Ovary (tissue), 10 donors: ENCODE measurements at places on chromosomes 6 and 20. TPM values are rescaled to one million over a fixed set of nuclear protein-coding genes. Genes with fewer than 3 reads are reported as not detected.
A peak's percentile ranks its signal among the peaks of the same experiment; 100 is the strongest.

Gene LST1
- total RNA-seq: 5.2 TPM

DNA sequence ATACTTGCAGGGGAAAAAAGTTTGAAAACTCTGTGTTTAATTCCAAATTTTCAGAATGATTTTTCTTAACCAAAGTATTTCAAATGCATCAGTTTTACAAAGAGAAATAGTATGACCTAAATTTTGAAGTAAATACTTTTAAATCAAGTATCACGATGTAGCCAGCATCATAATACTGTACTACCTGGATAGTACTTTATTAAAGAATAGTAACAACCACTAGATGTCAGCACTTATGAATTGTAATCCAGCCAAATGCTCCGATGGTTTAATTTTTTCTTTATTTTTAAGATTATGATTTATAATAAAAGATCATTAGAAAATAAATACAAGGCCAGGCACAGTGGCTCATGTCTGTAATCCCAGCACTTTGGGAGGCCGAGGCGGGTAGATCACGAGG lies 37.2 kb upstream of the HACE1 start:
- no peak overlapping the region for H3K4me3 ChIP-seq
- H3K36me3 ChIP-seq: no peaks in the 10 kb centered on the region
- no peak overlapping the region for H3K27ac ChIP-seq
- H3K4me1 ChIP-seq: no peaks in the 10 kb centered on the region

- H3K4me3 ChIP-seq: peak overlapping the region; percentile 44
- no peaks in the 10 kb centered on the region for H3K27me3 ChIP-seq
- H3K4me1 ChIP-seq: peaks cover 2% of the 10 kb centered on the region
- H3K27ac ChIP-seq: peak overlapping the region; percentile 96
Observed at GRCh38 chr20:10217721-10218410, 764 bp upstream of the SNAP25 start.

Gene VGLL2
- not detected for total RNA-seq

GRCh38 chr6:145480024-145480423 lies 255.3 kb downstream of the EPM2A start:
- H3K36me3 ChIP-seq: no peaks in the 10 kb centered on the region
- no peaks in the 10 kb centered on the region for H3K27me3 ChIP-seq
- no peak overlapping the region for H3K27ac ChIP-seq
- H3K4me3 ChIP-seq: no peak overlapping the region
- H3K4me1 ChIP-seq: no peaks in the 10 kb centered on the region

- H3K27me3 ChIP-seq: no peaks in the 10 kb centered on the region
- no peaks in the 10 kb centered on the region for H3K4me1 ChIP-seq
- no peak overlapping the region for H3K27ac ChIP-seq
- no peak for DNase-seq
- H3K36me3 ChIP-seq: no peaks in the 10 kb centered on the region
Observed at GRCh38 chr6:33118525-33119123, 42.8 kb downstream of the HLA-DPB1 start.

DNA sequence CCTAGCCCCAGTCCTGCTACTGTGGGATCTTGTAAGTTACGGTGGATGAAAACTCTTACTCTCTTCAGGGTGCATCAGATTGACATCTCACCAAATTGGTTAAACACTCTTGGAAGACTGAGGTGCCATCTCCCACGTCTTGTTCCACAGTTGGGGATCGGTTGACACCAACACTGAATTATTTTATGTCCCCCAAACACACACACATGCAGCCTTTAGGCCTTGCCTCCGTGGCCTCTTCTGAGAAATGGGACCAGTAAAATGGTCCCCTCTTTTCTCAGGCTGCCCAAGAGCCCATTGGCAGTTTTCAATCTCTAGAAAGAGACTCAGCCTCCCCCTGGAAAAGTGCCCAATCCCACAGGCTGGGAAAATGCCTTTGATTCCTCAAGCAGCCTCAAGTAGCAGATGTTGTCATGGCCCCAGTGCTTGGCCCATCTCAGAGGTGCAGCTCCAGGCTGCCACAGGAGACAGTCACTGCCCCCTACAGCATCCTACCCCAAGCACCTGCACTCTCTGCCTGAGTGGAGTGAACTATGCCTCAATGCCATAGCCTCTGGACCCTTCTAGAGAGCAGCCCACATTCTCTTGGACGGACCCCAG lies 163.9 kb downstream of the ANKRD60 start:
- no peak overlapping the region for H3K4me3 ChIP-seq
- H3K27me3 ChIP-seq: no peaks in the 10 kb centered on the region
- H3K4me1 ChIP-seq: no peaks in the 10 kb centered on the region
- H3K27ac ChIP-seq: no peak overlapping the region
- DNase-seq: no peak

DNA sequence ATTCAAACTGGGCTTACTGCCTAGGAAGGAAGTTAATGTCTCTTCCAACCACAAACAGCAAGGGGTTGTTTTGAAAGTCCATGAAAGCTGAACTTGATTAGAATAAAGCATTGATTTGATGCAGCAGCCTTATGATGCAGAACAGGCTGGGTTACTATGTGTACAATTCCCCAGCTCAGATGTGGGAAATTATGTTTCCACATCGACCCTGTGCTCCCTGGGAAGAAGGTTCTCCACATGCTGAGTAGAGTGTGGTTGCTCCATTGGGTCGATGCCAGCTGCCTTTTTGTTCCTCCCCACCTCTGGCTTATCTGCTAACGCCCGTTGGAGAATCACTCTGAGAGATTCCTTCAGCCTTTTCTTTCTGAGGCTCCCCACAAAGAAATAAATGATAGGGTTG lies 1.2 kb downstream of the MAS1L start:
- no peaks in the 10 kb centered on the region for H3K36me3 ChIP-seq
- no peak overlapping the region for H3K27ac ChIP-seq
- DNase-seq: no peak
- H3K4me1 ChIP-seq: no peaks in the 10 kb centered on the region
- H3K27me3 ChIP-seq: no peaks in the 10 kb centered on the region

DNA sequence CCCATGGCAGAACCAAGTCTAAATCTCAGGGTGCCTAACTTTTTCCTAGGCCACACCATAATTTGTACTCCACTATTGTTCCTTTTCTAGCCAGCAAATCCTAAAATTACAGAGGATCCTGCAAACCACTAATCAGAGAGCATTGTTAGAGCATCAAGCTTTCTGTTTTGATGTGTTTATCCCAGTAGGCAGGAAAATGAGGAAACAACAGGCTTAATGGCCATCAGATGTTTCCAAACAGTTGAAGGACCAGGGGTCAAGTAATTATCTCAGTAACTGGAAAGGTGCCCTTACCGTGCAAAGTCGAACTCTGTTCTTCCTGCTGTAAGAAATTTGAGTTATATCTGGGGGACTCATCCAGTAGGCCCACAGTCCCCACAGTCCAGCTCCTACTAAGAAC lies 58.7 kb downstream of the RALY start:
- H3K36me3 ChIP-seq: no peaks in the 10 kb centered on the region
- H3K27ac ChIP-seq: no peak overlapping the region
- peaks cover 17% of the 10 kb centered on the region for H3K4me1 ChIP-seq

Gene AHI1
- 25.8 TPM for total RNA-seq
